ENCODE measurements at places on chromosomes 5 and 9. TPM values are rescaled to one million over a fixed set of nuclear protein-coding genes. Genes with fewer than 3 reads are reported as not detected.

Gene SARDH
- total RNA-seq, result 2.0 TPM

Gene RAPGEF1
- total RNA-seq, result 36.4 TPM

Gene CAVIN4
- total RNA-seq, result 0.78 TPM

Gene MARCHF11
- total RNA-seq, result not detected

Gene TAF11L5
- total RNA-seq, result not detected

Gene PCDHGA6
- 2.2 TPM for total RNA-seq

Gene PDGFRB
- total RNA-seq, result 297 TPM

Gene NOTCH1
- total RNA-seq, result 7.7 TPM

Gene CER1
- not detected for total RNA-seq

Gene ACER2
- 1.2 TPM for total RNA-seq

Gene NIPBL
- 22.5 TPM for total RNA-seq

Gene IL31RA
- 0.37 TPM for total RNA-seq

Gene SHOC1
- not detected for total RNA-seq

Measured in subcutaneous preadipocyte (primary cell).